ENCODE measurements at places on chromosomes 3 and 15.

DNA sequence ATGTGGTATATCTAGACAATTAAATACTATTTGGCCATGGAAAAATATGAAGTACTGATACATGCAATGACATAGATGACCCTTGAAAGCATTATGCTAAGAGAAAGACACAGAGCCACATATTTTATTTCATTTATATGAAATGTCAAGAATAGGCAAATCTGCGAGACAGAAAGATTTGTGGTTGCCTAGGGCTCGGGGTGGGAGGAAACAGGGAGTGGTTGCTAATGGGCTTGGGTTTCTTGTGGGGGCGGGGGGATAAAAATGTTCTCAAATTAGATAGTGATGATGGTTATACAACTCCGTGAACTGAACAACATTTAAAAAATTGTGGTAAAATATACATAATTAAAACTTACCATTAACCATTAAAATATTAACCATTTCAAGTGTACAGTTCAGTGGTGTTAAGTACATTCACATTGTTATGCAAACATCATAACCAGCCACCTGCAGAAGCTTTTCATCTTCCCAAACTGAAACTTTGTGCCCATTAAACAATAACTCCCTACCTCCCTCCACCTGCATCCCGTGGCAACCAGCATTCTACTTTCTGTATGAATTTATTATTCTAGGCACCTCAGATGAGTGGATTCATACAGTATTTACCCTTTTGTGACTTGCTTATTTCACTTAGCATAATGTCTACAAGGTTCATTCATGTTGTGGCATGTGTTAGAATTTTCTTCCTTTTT lies 24.3 kb upstream of the ANP32A start:
- no peaks in the 10 kb centered on the region for H3K4me1 ChIP-seq
- no peak for DNase-seq
- H3K4me3 ChIP-seq: no peak overlapping the region

DNA sequence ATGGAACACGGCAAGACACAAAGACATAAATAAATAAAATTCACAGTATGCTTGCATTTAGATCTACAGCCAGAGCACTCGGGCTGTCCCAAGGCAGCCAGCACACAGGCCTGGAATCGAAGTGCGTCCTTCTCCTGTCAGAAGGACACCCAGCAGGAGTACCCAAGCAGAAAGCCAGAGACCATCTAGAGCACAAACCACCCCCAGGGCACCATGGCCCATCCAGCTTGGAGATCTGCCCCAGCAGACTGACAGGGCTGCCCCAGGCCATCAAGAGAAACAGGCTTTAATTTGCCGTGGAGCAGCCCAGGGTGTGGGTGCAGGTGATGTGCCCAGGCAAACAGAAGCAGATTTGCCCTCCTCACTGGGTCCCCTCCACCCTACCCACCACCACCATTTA lies 7.8 kb upstream of the SPATA12 start:
- H3K36me3 ChIP-seq: no peaks in the 10 kb centered on the region
- H3K27ac ChIP-seq: no peak overlapping the region
- DNase-seq: no peak
- H3K27me3 ChIP-seq: no peaks in the 10 kb centered on the region

DNA sequence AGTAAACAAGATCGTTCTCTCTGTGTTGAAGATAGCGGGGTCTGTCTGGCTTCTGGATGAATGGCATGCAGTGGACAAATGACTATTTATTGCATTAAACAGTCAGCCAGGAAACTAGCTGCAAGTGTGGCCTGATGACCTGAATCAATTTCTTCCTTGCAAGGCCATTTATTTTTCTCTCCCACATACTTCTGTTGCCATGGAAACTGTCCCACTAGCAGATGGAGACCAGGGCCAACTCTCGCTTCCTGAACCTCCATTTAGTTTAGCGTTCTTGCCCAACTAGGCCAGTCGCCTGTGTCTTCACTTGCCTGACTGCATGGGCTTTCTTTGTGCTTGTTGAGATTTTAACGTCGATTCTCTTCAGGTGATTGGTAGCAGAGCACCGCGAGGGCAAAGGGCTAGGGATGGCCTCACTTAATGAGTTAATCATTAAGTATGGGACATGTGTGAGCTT lies 27.6 kb downstream of the LMCD1 start:
- H3K27ac ChIP-seq: no peak overlapping the region
- no peaks in the 10 kb centered on the region for H3K27me3 ChIP-seq
- DNase-seq: peak; percentile 15
- H3K4me1 ChIP-seq: no peaks in the 10 kb centered on the region
- no peaks in the 10 kb centered on the region for H3K36me3 ChIP-seq

DNA sequence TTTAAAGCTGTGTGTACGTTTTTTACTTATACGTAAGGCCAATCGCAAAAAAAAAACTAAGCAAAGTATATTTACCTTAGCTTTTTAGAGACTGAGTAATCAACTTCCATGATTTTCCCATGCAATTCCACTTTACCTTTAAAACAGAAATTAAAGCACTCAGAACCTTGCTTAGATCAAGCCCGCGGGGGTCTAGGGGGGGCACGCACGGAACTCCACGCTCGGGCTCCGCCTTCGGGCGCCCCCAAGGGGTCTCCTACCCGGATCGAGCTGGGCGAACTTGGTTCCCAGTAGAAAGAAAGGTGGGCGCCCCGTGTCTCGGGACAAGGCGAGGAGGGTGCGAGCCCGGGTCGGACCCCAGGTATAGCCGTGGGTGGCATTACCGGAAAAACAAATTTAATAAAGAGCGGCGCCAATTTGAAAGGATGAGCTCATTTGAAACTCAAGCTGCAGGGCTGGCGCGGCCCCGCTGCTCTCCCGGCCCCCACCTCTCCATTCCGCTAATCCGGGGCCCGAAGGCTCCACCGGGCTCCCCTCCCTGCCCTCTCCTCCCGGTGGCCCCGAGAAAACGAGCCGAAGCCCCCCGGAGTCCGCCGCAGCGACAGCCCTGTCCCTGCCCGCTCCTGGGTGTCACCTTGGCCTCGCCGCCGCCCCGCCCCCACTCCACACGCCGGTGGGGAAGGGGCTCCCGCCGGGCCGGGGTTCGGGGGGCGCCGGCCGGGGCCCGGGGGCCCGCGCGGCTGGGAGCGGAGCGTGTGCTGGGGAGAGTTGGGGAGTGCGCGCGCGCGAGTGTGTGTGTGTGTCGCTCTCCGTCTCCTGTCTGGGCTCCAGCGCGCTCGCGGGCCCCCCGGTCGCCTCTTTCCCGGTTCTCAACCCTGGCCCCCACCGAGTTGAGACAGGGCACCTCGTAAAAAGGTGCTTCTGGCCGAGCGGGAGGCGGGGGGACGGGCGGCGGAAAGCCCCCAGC lies 1.5 kb downstream of the IGF2BP2 start:
- DNase-seq: peak; percentile 60
- H3K36me3 ChIP-seq: peaks cover 2% of the 10 kb centered on the region
- H3K27me3 ChIP-seq: no peaks in the 10 kb centered on the region
- peak overlapping the region; percentile 95 for H3K27ac ChIP-seq
- peak overlapping the region; percentile 85 for H3K4me3 ChIP-seq

DNA sequence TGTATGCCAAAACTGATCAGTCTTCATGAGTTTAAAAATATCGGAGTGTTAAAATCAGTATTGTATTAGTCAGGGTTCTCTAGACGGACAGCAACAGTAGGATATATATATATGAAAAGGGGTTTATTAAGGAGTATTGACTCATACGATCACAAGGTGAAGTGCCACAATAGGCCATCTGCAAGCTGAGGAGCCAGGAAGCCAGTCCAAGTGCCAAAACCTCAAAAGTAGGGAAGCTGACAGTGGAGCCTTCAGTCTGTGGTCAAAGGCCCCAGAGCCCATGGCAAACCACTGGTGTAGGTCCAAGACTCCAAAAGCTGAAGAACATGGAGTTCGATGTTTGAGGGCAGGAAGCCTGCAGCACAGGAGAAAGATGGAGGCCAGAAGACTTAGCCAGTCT lies 391.0 kb upstream of the CADM2 start:
- H3K4me1 ChIP-seq: no peaks in the 10 kb centered on the region
- H3K36me3 ChIP-seq: no peaks in the 10 kb centered on the region
- no peak overlapping the region for H3K4me3 ChIP-seq
- H3K27ac ChIP-seq: no peak overlapping the region
- H3K27me3 ChIP-seq: no peaks in the 10 kb centered on the region
- no peak for DNase-seq

DNA sequence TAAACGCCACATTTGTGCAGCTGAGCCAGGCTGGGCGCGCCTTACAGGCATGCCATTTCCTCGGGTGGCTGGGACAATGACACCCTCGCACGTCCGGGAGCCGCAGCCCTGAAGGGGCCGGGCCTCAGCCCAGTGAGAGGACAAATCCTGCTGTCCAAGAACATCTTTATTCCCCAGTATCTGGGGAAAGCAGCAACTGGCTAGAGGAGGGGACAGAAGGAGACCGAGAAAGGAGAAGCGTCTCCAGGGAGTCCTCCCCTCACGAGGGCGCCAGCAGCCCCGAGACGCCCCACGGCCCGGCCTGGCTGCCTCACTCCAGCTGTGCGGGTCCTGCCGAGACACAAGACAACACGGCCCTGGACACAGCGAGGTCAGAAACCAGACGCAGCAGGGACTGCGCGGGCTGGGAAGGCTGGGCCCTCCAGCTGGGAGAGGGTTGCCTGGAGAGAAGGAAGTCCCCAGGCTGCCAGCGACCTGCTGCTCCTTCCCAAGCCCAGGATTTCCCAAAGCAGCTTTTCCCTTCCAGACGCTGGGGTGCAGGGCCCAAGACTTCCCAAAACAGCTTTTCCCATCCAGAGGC lies 130.2 kb downstream of the CHSY1 start:
- no peak overlapping the region for H3K4me3 ChIP-seq
- H3K36me3 ChIP-seq: no peaks in the 10 kb centered on the region
- H3K27me3 ChIP-seq: no peaks in the 10 kb centered on the region
- H3K4me1 ChIP-seq: peaks cover 1% of the 10 kb centered on the region
- no peak overlapping the region for H3K27ac ChIP-seq
- DNase-seq: peak; percentile 58

- no peaks in the 10 kb centered on the region for H3K27me3 ChIP-seq
- H3K27ac ChIP-seq: no peak overlapping the region
- H3K4me1 ChIP-seq: no peaks in the 10 kb centered on the region
- H3K4me3 ChIP-seq: no peak overlapping the region
- DNase-seq: no peak
Measured at GRCh38 chr15:60384053-60384452, 13.7 kb downstream of the ANXA2 start.

- H3K4me3 ChIP-seq: no peak overlapping the region
- DNase-seq: no peak
- no peaks in the 10 kb centered on the region for H3K4me1 ChIP-seq
- no peaks in the 10 kb centered on the region for H3K36me3 ChIP-seq
- no peak overlapping the region for H3K27ac ChIP-seq
Measured at GRCh38 chr3:134627831-134628230, 23.0 kb downstream of the KY start.

GRCh38 chr3:10462641-10463532 lies 42.5 kb downstream of the ATP2B2 start:
- no peak overlapping the region for H3K4me3 ChIP-seq
- DNase-seq: no peak
- no peaks in the 10 kb centered on the region for H3K27me3 ChIP-seq
- no peaks in the 10 kb centered on the region for H3K36me3 ChIP-seq
- no peaks in the 10 kb centered on the region for H3K4me1 ChIP-seq

GRCh38 chr15:64355348-64355943 lies 527 bp downstream of the CSNK1G1 start:
- no peaks in the 10 kb centered on the region for H3K36me3 ChIP-seq
- H3K27ac ChIP-seq: peak overlapping the region; percentile 51
- no peaks in the 10 kb centered on the region for H3K4me1 ChIP-seq
- peak; percentile 30 for DNase-seq

Measured in mesendoderm (in vitro differentiated cells).